ENCODE measurements at places on chromosomes 2 and 18.

DNA sequence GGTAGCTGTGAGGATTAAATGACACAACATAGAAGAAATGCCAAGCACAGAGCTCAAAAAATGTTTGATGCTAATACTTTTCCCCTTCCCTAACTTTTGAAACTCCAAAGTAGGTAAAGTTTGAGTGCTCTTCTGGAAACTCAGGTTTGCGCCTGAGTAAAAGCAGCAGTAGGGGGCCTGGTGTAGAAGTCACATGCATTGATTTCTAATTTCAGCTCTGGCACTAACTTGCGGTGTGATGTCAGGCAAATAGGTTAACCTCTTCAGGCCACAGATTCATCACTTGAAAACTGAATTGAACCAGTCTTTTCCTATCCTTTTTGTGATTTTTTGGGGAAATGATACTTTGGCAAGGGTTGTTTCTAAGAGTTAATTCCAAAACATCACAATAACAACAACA, 27.2 kb downstream of the LHCGR start:
- no peak for DNase-seq

GRCh38 chr18:45938488-45938935, 28.6 kb downstream of the EPG5 start:
- no peak for DNase-seq

DNA sequence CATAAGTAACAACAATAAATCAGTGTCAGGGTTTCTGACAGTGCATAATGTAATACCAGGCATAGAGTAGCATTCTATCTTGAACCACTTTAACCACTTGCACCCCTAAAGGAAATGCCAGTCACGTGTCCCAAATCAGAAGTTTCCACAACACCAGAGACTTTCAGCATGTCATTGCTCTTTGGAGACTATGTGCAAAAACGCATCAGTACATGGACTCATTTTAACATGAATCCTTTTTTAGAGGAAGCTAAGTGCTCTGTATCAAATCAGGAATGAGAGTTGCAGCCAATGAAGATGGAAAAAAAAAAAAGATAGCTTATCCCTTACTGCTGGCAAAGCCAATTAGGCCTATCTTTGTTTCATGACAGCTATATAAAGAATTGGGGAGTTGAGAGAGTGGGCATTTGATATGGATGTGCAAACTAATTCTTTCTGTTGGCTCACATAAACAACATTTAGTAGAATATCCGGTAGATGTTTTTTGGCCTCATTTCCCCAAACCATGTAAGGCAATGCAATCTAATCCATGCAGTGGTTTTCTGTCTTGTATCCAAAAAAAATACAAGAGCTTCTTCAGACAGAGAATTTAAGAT, 353.1 kb downstream of the IRS1 start:
- DNase-seq: no peak

DNA sequence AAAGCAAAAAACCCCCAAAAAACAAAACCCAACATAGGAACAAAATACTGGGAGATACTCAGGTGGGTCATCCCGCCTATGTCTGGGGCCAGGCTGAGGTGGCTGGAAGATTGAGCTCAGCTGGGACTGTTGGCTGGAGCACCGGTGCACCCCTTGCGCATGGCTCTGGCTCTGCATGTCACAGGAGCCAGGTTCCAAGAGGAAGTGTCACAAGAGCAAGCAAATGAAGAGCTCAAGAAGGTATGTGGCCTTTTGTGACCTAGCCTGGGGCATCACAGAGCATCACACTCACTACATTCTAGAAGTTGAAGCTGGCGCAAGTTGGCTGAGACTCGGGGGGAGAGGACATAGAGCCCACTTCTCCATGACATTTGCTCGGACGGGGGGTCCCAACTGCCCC, 40.6 kb downstream of the PDCL3 start:
- no peak for DNase-seq

DNA sequence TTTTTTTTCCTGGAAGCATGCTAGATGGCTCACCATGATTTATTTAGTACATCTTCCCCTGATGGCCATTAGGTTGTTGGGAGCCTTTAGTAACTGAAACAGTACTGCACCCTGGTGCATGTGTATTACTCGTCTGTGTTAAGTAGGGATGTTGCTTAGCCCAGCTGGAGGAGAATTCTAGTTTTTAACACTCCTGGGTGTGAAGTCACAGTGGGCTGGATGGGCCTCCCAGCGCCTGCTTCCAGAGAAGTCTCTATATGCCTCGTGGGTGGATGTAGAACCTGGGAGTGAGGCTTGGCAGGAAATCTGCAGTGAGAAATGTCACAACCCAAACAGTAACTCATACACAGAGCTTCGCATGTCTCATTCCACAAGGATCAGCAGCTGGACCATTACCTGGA, 28.9 kb upstream of the NT5DC4 start:
- DNase-seq: no peak

GRCh38 chr18:10252952-10253705, 201.3 kb upstream of the APCDD1 start:
- DNase-seq: no peak

DNA sequence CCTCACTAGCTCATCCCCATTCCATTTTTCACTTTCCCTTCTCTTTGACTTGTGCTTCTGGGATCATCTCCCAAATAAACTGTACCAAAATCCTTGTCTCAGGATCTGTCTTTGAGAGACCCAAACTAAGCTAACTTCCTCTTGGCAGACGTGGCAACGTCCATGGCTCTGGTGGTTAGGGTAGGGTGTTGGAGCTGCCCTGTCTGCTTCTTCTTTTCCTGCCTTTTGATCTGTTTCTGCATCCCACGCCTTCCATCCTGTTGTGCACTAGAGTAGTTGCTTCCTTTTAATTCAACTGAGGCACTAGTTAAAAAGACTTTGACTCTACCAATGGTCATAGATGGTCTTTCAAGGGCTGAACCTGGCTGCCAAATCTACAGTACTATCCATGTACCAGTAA, 5.5 kb upstream of the MAP4K4 start:
- no peak for DNase-seq

- no peak for DNase-seq
Measured at GRCh38 chr2:72117718-72118117, 29.9 kb downstream of the CYP26B1 start.

DNA sequence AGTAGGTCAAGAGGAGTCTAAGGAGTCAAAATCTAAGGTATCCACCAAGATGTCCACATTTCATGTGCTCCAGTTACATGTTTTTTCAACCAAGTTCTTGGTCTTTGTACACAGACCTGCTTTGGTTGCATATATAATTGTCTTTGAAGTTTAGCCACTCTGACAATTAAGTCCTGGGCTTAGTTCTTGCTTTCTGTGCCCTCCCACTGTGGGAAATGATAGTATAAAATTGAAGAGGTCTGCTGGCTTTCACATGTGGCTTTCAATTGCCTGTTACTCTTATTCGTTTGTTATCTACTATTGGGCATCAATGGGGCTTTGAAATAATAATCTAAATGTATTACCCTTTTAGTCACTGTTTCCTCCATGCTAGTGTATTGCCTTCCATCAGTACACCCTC, 72.8 kb downstream of the TBR1 start:
- no peak for DNase-seq

GRCh38 chr2:112724591-112725525, 4.0 kb downstream of the NT5DC4 start:
- DNase-seq: no peak

GRCh38 chr18:61371111-61371510, 37.9 kb downstream of the CDH20 start:
- DNase-seq: no peak

DNA sequence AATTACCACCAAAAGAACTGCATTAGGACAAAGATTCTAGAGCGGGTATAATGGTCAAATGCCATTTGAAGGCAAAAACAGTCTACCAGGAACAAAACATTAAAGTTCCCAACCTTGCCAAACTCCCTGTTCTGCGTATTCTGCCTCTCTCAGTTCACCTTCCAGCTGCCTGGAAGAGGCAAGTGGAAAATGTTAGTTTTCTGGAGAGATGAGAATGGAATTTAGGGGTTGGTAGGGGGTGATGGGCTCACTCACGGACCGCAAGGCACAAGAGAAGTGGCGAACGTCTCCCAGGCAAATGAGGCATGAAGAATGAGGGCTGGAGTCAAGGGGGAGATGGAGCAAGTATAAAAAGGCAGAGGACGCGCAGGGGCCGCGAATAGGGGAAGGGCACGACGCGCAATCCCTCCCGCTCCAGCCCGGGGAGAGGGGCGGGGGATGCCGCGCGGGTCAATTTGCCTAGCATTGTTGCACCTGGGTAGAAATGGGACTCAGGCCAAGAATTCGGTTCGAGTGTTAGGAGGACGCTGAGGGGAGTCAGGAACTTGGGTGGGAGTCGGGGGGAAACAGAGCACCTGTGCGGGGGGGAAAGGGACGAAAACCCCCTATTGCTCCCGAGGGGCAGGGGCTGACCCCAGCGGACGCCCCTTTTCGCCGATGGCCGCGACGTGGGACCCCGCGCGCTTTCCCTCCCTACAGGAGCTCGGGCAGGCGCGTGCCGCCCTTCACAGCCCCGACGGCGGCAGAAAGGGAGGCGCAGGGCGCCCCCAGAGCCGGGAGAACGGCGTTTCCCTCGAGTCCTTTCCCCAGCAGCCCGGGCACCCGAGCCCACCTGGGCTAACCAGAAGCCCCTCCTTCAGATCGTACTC, 573 bp downstream of the PAIP2B start:
- peak; percentile 73 for DNase-seq

GRCh38 chr18:35241448-35241804, 592 bp downstream of the ZNF397 start:
- no peak for DNase-seq

DNA sequence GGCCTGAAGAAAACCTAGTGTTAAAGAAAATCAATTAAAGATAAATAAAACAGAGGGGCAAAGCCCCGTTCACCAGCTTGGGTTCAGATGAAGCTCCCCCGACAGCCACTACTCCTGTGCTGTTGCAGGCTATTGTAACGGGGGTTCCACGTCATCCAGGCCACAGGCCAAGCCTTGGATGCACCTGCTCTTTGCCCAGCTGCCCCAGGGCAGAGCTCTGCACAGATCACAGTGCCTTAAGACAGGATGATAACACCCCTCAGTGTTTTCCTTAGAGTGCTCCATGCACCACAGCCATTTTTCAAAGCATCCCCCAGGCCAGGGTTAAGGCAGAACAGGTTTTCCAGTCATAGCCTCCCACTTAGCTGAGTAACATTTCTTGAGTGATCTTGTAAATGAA, 32.0 kb downstream of the FASTKD2 start:
- DNase-seq: no peak

GRCh38 chr2:198186257-198186656, 381.9 kb downstream of the PLCL1 start:
- DNase-seq: no peak

DNA sequence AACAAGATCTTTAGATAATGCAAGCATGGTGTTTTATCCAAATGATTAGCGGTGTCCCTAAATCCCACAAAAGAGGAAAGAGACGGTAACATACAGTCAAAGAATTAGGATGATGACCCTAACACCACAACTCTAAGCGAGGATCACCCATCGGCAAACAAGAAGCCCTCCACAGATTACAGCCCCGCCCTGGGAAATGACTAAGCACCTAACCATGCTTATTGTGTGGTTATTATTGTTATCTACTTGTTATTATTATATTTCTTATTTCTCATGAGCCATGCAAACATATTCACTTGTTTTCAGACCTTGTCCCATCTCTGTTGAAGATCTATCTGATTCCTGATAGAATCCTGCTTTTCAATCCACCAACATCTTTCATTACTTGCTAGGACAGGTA, 651.3 kb downstream of the NYAP2 start:
- no peak for DNase-seq

DNA sequence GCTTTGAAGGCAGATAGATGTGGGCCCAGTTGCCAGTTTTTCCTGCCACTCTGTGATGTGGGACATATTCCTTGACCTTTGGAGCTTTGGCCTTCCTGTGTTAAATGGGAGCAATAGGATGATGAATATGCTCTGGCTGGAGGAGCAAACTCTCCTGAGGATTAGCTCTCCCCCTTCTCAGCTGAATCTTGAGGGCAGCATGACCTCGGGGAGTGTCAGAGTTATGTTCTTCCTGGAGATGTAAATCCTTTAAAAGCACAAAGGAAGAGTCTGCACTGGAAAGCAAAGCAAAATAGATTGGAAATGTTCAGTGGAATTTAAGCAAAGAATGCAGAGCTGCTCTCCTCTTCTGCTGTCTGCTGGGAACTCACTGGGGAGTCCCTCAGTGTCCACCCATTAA, 160.1 kb downstream of the ALK start:
- no peak for DNase-seq

- DNase-seq: no peak
Measured at GRCh38 chr2:149872638-149873150, 285.1 kb upstream of the MMADHC start.

DNA sequence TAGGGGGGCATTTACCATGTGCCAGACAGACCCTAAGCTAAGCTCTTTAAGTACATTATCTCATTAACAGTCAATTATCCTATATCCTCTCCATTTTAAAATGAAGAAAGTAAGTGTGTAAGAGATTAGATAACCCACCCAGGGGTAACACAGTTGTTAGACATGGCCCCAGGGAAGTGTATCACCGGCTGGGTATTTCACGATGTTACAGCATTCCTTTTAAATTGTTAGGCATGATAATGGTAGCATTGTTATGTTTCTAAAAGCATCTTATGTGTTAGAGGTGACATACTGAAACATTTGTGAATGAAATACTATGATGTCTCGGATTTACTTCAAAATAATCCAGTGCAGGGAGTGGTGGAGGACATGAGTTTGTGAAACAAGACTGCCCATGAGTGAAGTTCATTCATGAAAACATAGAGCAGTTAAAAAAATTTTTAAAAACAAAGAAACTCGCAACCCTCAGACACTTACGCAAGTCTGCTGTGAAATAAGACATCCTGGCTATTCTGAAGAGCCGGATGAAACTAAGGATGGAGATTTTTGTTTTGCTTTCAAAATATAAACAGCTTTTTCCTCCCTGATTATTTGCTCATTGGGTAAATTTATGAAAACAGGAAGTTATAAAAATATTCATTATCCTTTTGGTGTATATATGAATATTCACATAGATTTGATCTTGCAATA, 54.9 kb downstream of the IL1RL2 start:
- no peak for DNase-seq

DNA sequence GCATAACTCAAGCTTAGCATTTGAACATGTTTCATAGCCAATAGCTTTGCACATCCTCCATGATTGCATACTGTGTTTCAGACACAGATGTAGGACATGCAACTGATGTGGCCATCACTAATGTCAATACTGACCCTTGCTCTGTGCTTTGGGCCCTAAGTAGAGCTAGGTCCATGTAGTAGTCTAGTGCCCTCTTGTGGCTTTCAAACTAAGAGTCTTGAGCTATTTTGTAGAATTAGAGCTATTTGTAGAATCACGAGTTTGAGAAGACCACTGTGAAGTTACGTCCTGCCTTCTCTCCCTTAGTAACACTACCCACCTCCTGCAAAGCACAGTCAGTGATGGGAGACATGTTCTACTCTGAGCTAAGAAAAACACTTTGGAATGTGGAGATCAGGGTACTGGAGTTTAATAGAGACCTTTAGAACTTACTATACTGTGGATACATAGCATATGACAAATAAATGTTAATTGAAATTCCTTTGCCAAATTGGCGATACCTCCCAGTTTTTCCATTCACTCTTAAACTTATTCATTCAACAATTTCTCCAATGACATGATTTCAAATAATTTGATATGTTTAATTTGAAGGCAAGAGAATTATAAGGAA, 306.5 kb upstream of the TNP1 start:
- no peak for DNase-seq
